ENCODE measurements at places on chromosomes 12 and 14.

DNA sequence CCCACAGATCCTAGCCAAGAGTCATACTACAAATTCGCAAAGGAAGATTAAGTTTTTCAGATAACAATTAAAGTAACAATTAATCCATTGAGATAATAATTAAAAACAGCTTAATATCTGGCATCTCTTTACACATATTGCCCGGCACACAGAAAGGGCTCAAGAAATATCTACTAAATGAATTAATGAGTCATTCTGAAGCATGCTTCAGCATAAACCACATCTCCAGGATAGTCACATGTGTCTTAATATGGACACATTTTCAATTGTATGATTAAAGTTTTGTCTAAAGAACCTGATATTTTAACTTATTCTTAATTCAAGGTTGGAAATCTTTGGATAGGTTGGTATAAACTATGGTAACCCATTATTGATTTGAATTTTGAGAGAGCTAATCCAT lies 9.6 kb downstream of the ITPR2 start:
- no peak overlapping the region for H3K4me3 ChIP-seq
- H3K4me1 ChIP-seq = no peaks in the 10 kb centered on the region
- DNase-seq = no peak
- H3K27me3 ChIP-seq = no peaks in the 10 kb centered on the region

DNA sequence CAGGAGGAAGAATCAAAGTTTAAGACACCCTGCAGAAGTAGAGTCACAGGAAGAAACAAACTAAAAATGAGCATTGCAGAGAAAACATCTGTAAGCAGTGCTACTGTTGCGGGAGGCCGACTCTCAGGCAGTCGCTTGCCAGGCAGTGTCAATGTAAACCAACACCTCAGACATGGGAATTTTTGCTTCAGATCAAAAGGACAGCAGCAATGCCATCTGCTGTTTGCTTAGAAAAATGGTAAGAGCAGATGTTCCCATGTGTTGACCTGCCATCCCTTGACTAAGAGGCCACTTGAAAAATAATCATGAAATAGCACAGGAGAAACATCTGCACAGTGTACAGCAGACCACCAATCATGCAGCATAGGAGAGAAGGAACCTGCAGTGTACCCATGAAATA lies 196.6 kb downstream of the SLC25A21 start:
- no peaks in the 10 kb centered on the region for H3K4me1 ChIP-seq
- no peak overlapping the region for H3K27ac ChIP-seq
- no peaks in the 10 kb centered on the region for H3K27me3 ChIP-seq
- no peak overlapping the region for H3K4me3 ChIP-seq
- H3K36me3 ChIP-seq = no peaks in the 10 kb centered on the region

DNA sequence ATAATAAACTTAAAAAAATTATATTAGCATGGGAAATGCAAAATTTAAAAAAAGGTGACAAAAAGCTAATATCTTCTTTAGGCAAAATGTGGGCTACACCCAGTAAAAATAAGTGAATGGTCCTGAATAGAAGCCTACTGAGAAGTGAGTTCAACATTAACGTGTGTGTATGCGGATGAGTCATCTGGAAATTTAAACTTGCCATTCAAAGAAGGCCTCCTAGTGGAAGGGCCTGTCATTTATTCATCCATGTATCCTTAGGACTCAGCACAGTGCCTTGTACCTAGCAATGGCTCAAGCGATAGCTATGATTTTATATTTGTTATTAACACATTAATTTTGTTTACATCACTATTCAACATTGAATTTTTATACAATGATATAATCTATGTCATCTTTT lies 226.2 kb downstream of the NUBPL start:
- H3K4me1 ChIP-seq = no peaks in the 10 kb centered on the region
- no peak for DNase-seq
- no peaks in the 10 kb centered on the region for H3K36me3 ChIP-seq
- no peak overlapping the region for H3K27ac ChIP-seq
- no peaks in the 10 kb centered on the region for H3K27me3 ChIP-seq

DNA sequence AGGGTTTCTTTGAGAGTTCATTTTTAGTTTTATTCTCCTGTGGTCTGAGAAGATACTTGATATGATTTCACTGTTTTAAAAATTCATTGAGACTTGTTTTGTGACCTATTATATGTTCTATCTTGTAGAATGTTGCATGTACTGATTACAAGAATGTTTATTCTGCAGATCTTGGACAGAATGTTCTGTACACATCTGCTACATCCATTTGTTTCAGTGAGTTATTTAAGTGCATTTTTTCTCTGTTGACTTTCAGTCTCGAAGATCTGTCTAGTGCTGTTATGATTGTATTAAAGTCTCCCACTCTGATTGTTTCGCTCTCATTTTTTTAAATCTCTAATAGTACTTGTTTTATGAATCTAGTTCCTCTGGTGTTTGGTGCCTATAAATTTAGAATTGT lies 1319.8 kb downstream of the TMEM121 start:
- H3K27me3 ChIP-seq = no peaks in the 10 kb centered on the region
- DNase-seq = no peak
- peak overlapping the region; percentile 81 for H3K27ac ChIP-seq
- no peaks in the 10 kb centered on the region for H3K36me3 ChIP-seq

DNA sequence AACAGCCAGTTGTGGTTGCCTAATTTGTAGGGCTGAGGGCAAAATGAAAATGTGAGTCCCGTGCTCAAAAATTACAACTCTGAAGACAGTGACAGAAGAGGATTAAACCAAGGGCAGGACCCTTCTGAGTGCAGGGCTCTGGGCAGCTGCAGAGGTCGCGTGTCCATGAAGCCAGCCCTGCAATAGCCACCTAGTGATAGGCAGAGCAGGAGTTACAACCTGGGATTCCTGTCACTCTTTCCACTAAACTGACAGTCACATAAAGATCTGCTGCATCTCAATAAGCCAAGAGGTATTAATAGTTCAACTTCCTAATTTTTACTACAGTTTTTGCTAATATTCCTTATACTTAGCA lies 94.1 kb downstream of the SLC2A13 start:
- H3K27ac ChIP-seq = no peak overlapping the region
- no peaks in the 10 kb centered on the region for H3K4me1 ChIP-seq
- no peaks in the 10 kb centered on the region for H3K36me3 ChIP-seq
- no peak overlapping the region for H3K4me3 ChIP-seq
- no peak for DNase-seq

GRCh38 chr14:91005716-91006115 lies 54.7 kb downstream of the RPS6KA5 start:
- no peak overlapping the region for H3K4me3 ChIP-seq
- H3K36me3 ChIP-seq = no peaks in the 10 kb centered on the region
- no peaks in the 10 kb centered on the region for H3K27me3 ChIP-seq
- H3K27ac ChIP-seq = peak overlapping the region; percentile 39

GRCh38 chr12:4302881-4303280 lies 18.1 kb upstream of the TIGAR start:
- no peaks in the 10 kb centered on the region for H3K36me3 ChIP-seq
- H3K27ac ChIP-seq = no peak overlapping the region
- DNase-seq = no peak
- no peaks in the 10 kb centered on the region for H3K27me3 ChIP-seq
- no peak overlapping the region for H3K4me3 ChIP-seq

All from uterus (tissue), 4 donors.